Neural cell (in vitro differentiated cells): ENCODE measurements at places on chromosomes 2 and 18. TPM values are rescaled to one million over a fixed set of nuclear protein-coding genes. Genes with fewer than 3 reads are reported as not detected.

HNRNPLL gene
- 53.4 and 63.5 TPM in 2 replicates for polyA plus RNA-seq

KIAA2012 gene
- polyA plus RNA-seq: not detected in 2 replicates

DTNA gene
- polyA plus RNA-seq: 53.9 and 58.9 TPM in 2 replicates

GALNT5 gene
- polyA plus RNA-seq: not detected in 2 replicates

HOXD13 gene
- not detected in 2 replicates for polyA plus RNA-seq

LYG1 gene
- 2.8 and 6.8 TPM in 2 replicates for polyA plus RNA-seq

LIMS4 gene
- 0.46 TPM in 1 of 2 replicates, not detected in the other for polyA plus RNA-seq

CD8B gene
- not detected in 2 replicates for polyA plus RNA-seq

TPO gene
- polyA plus RNA-seq: 0.24 TPM in 1 of 2 replicates, not detected in the other

SCTR gene
- polyA plus RNA-seq: 0.12 TPM in 1 of 2 replicates, not detected in the other

ALPI gene
- polyA plus RNA-seq: not detected in 2 replicates

CRYGD gene
- polyA plus RNA-seq: not detected in 2 replicates

ZNF396 gene
- 0.92 and 2.6 TPM in 2 replicates for polyA plus RNA-seq

LYPD1 gene
- 78.2 and 104 TPM in 2 replicates for polyA plus RNA-seq

SFT2D3 gene
- polyA plus RNA-seq: 6.2 and 6.9 TPM in 2 replicates

IL36G gene
- not detected in 2 replicates for polyA plus RNA-seq

GPBAR1 gene
- not detected in 2 replicates for polyA plus RNA-seq

DLGAP1 gene
- polyA plus RNA-seq: 4.0 and 4.5 TPM in 2 replicates

ANKRD62 gene
- polyA plus RNA-seq: not detected in 2 replicates

FABP1 gene
- polyA plus RNA-seq: not detected in 2 replicates

NAT8 gene
- polyA plus RNA-seq: not detected in 2 replicates

UBE2E3 gene
- 337 and 338 TPM in 2 replicates for polyA plus RNA-seq

CHST10 gene
- polyA plus RNA-seq: 76.1 and 83.3 TPM in 2 replicates

CDK15 gene
- polyA plus RNA-seq: 0.06 and 0.09 TPM in 2 replicates

CROCC2 gene
- 0.09 TPM in 1 of 2 replicates, not detected in the other for polyA plus RNA-seq

IL18R1 gene
- 0.09 TPM in 1 of 2 replicates, not detected in the other for polyA plus RNA-seq

DSC3 gene
- polyA plus RNA-seq: 0.10 TPM in 1 of 2 replicates, not detected in the other

TDRD15 gene
- polyA plus RNA-seq: not detected in 2 replicates
